Left lung (tissue), 14 donors: ENCODE measurements at places on chromosomes 11 and 22. TPM values are rescaled to one million over a fixed set of nuclear protein-coding genes. Genes with fewer than 3 reads are reported as not detected.

DNA sequence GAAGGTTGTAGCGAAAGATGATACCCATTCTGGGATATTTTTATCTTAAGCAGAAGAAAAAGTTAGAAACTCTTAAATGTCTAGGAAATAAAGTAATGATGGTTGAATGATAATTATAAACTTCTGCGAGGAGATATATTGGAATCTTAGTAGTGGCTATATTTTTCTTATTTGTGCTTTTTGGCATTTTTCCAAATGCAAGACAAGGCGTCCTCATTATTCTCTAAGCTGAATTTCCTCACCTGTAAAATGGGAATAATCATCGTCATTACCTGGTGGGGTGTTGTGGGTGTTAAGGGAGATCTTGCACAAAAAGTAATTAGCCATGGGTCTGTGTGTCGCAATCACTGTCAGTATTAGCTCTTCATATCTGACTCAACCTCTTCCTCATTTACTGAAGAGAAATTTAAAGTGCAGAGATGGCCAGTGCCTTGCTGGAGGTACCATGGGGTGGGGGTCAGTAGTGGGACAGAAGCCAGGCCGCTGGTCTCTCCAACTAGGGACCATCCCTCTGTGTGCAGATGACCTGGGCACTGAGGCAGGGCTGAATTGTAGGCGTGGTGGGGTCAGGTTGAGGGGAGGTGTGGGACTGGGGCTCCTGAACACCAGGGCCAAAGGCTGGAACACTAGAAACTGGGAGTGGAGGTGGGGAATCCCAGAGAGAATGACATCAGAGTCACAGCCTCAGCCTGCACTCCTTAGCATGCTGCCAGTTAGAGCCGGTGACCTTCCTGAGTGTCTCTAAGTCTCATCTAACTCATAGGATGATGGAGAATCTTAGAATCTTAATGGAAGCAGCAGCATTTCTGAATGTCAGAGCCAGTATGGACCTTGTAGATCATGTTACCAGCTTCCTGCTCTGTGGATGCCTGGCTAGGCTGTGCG is 4.1 kb downstream of the PITPNM1 start:
- no peak for DNase-seq

DNA sequence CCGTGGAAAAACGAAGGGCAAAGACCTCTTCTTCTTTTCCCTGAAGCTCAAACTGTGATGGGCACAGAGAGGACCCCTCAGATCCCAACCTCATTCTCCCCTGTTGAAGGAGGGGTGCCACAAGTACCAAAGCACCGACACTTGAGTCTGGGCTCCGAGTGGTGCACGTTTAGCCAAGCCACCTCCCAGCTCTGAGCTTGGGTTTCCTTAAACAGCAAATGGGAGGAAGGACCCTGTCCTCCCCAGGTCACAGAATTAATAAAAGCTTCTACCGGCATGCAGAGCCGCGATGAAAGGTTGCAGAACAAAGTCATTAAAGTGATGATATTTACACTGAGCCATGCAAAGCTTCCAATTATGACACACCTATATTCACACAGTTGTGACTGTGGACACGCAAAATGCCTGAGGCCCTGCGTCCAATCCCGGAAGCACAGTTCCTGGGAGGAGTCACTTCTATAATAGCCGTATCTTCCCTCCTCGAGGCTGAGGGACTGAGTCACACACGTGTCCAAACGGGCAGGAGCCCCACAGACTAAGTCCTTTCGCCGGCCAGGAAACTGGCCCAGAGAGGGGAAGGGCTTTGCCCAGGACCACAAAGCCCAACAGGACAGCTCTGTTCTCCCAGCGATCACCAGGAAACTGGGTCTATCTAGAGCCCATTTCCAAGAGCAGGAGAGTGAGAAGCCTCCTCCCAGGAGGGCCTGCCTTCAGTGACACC is 922 bp upstream of the CSNK1E start:
- DNase-seq, result no peak

DNA sequence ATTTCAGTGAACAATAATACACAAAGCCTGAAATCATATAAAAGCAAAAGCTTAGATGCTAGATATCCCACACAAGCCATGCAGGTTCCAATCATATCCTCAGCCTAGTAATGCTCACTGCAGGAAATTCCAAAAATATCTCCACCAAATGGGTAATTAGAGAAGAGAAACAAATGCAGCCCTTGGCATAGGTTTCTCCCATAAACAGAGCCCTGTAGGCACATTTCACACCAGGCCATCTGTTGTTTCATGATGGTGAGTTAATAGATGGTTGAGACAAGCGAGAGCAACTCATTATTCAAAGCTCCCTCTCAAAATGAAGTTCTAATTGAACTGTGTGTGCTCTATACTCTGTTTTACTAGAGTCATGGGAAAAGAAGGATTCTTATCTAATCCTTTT is 154.6 kb upstream of the TRPC6 start:
- no peak for DNase-seq

The PANX3 gene
- not detected for polyA plus RNA-seq

The B4GALNT4 gene
- 50.2 TPM for polyA plus RNA-seq

The MYO18B gene
- polyA plus RNA-seq, result 0.08 TPM
